Activated CD4-positive, alpha-beta T cell treated with anti-CD3 and anti-CD28 coated beads, Interleukin-2, Interleukin-6, amounts not matched to agents 100 ng/mL and 50 ng/mL, durations not matched to agents 16 hours and 8 hours (primary cell): ENCODE measurements at places on chromosomes 7 and 10.

DNA sequence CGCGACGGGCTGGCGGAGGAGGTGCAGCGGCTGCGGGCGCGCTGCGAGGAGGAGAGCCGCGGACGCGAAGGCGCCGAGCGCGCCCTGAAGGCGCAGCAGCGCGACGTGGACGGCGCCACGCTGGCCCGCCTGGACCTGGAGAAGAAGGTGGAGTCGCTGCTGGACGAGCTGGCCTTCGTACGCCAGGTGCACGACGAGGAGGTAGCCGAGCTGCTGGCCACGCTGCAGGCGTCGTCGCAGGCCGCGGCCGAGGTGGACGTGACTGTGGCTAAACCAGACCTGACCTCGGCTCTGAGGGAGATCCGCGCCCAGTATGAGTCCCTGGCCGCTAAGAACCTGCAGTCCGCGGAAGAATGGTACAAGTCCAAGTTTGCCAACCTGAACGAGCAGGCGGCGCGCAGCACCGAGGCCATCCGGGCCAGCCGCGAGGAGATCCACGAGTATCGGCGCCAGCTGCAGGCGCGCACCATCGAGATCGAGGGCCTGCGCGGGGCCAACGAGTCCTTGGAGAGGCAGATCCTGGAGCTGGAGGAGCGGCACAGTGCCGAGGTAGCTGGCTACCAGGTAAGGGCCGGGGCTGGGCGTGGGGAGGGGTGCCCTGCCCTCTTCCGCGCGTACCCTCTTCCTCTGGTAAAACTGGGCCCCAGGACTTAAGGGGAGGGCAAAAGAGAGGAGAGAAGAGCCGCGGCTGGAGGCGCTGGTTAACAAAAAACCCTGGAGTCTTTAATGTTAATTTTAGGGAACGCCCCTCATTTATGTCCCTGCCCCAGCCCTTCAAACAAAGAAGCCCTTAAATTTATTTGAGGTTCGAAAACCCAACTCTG lies 987 bp downstream of the INA start:
- no peak for DNase-seq

GRCh38 chr7:25031007-25031406 lies 51.0 kb upstream of the OSBPL3 start:
- peak; percentile 16 for DNase-seq

GRCh38 chr7:87202208-87202607 lies 17.3 kb downstream of the TMEM243 start:
- DNase-seq = no peak

DNA sequence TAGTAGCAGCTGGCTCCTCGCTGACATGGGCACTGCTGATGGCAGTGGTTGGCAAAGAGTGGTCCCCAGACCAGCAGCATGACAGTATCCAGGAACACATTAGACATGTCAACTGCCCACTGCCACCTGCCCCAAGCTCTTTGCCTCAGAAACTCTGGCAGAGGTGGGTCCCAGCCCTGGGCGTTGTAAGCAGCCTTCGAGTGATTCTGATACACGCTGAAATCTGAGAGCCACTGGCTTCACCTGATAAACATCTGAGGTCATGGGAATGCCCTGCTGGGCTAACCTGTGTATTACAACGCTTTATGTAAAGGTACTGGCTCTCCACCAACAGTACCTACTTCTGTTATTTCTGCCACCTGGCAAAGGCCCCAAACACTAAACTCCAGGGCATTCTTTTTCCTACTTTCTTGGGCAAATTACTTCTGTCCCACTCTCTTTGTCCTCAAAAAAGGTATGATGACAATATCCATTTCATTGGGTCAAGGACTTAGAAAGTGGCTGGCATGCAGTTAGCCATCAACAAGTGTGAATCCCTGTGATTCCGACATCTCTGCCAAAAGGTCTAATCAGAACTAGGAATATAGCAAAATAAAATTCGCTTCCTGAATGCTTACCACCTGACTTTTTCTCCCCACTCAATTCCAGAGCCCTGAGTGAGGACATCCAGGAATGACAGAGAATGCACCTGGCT lies 9.2 kb downstream of the SGMS1 start:
- no peak for DNase-seq

DNA sequence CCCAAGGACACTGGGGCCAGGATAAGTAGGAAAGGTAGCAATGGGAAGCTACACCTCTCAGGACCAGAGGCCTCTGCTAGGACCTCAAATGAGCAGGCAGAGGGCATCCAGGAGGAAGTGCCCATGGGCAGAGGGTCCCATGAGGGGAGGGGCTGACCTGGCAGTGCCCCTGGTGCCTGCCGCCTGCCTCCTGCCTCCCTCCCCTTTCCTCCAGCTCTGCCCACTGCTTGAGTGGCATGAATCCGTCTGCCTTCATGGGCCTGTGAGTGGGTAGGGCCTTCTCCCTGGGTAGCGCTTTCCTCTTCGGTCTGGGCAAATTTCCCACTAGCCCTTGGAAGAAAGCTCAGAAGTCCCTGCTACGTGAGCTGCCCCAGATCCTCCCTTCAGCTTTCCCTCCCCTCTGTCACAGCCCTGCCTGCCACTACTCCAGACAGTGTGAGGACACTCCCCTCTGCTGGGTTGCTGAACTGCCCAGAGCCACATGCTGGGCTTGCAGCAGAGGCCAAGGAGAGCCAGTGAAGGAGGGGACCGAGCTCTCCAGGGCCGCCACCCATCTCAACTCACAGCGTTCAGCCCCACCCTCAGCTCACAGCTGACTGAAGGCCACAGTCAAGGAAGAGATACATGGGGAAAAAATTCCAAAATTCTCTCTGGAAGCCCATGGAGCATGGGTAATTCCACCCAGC lies 141.4 kb downstream of the ARHGAP22 start:
- DNase-seq = no peak

DNA sequence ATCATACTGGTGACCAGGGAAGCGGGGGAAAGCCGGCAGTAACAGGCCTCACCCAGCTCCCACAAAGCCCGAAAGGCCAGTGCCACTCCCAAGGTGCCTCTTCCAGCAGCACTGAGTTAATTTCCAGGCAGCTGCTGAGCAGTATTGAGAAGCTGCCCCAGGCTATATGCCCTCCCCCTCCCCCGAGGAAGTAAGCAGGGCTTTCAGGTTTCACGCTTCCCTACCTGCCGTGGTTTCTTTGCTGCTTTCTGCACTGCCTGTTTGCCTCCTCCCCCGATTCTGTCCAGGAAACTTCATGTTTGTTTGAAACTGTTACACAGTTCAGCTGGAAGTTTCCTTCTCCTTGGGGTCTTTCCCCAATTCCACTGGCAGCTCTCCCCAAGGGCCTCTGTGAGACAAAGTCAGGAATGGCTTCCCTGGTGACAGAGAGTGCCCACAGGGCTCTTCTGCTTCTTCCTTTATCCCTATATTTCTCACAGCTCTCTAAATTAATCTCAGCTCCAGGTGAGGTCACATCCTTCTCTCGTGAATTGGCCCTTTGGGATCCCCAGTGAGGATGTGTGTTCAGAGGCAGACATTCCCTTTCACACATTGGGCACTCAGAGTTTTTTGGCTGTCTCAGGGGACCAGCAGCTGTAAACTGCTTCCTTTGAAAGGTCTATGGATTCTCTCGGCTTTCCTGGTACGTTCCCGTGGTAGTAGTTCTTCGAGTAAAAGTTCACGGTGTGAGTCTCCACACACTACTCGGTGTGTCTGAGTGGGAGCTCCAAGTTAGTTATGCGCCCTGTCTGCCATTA lies 19.4 kb downstream of the C1GALT1 start:
- peak; percentile 53 for DNase-seq

- peak; percentile 44 for DNase-seq
These were observed 25.5 kb downstream of the RBM17 start for GRCh38 chr10:6114299-6114698.

DNA sequence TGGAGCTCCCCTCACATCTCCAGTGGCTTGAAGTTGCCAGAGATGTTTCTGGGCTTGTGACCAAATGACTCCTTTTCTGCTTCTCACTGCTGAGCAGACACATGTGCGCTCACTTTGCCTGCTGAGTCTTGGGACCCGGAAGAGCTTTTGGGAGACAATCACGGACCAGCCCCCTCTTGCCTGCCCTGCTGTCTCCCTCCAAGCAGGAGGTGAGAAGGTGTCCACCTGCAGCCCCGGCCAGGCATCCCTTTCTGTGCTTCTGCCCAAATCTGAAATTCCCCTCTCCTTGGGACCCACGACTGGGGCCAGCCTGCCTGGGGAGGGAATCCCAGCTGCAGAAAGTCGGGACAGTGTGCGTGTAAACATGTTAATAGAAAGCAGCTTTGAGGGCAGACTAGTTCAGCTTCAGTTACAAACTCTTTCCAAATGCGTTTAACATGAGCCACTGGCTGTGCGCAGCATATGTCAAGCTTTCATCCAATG lies 31.7 kb downstream of the HTRA1 start:
- no peak for DNase-seq

GRCh38 chr7:117072620-117073118 lies 119.4 kb downstream of the ST7 start:
- DNase-seq = no peak

GRCh38 chr7:40418448-40418847 lies 283.6 kb downstream of the SUGCT start:
- DNase-seq = no peak

GRCh38 chr7:44247868-44248651 lies 47.3 kb downstream of the YKT6 start:
- no peak for DNase-seq

- DNase-seq = peak; percentile 70
These were observed 90.9 kb downstream of the NEURL1 start for GRCh38 chr10:103584216-103585010.

DNA sequence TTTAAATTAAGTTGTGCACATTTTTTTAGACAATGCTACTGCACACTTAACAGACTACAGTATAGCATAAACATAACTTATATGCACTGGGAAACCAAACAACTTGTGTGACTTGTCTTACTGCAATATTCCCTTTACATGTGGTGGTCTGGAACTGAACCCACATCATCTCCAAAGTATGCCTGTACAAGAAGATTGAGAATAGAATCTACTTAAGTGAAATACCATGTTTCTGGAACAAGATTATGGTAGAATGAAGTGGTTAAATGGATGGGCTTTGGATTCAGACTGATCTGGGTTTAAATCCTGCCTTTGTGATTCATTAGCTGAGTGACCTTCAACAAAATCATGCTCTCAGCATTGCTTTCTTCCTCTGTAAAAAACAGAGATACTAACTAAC lies 30.7 kb downstream of the CUL2 start:
- no peak for DNase-seq

- no peak for DNase-seq
These were observed 72.7 kb downstream of the PTPRE start for GRCh38 chr10:127979566-127979965.

- DNase-seq = no peak
These were observed 185.1 kb downstream of the SEMA3D start for GRCh38 chr7:85001495-85002345.

DNA sequence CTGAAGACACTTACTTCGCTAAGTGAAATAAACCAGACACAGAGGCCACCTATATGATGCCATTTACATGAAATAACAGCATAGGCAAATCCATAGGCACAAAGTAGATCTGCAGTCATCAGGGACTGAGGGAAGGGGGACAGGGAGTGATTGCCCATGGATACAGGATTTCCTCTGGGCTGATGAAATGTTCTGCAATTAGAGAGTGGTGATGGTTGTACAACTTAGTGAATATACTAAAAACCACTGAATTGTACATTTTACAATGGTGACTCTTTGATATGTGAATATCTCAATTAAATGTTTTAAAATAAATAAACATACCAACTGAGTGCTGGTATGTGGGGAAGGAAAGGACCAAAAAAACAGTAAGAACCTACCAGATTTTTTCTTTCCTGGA lies 20.4 kb downstream of the PPA1 start:
- DNase-seq = no peak
